Stimulated activated CD4-positive, alpha-beta T cell treated with anti-CD3 and anti-CD28 coated beads, Interleukin-1b, Interleukin-23, amount 100 ng/mL, for 1 hour (primary cell): ENCODE measurements at places on chromosomes 12 and 14.

DNA sequence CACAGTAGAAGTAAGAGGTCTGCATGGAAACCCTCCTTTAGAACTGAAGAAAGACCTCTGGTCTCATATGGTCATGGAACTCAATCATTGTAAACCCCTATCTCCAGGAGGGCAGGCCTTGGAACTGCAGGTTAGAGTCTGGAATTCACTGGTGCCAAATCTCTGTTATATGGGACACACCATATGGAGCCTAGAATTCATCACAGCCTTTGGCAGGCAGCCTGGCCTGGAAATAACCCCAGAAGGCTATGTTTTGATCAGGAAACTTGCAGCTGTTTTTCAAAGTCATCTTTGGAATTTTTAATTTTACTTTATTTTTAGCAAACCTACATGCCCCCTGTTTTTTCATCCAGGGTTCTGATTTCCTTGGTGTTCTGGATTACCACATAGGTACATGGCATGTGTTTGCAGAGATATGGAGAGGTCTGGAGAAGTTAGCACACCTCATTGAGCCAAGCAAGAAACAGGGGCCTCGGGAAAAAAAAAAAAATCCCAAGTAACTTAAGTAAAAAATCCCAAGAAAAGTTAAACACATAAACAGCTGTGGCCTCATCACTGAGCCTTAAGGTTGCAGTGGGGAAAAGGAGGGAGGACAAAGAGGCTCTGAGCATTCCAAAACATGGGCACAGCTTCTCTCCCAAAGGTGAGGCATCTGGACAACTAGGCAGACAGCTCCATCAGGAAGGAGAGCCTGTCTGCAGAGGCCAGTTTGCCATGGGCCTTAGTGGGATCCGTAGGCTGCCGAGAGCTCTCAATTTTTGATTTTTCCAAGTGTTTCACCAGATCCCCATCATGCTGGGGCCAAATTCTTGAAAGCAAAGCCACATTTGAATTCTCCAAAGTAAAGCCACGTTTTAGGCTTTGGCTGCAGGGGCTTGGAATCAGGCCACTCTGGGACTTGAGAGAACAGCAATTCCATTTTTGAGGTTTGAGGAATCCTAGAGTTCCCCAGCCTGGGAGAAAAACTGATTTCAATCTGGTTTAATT, 339.6 kb upstream of the TBX3 start:
- no peak for DNase-seq

GRCh38 chr12:26149968-26150500, 25.2 kb upstream of the BHLHE41 start:
- DNase-seq = no peak

GRCh38 chr12:75389061-75389460, 1.8 kb upstream of the GLIPR1L2 start:
- no peak for DNase-seq

- DNase-seq = no peak
Measured at GRCh38 chr14:27605282-27605681, 1007.4 kb upstream of the NOVA1 start.

DNA sequence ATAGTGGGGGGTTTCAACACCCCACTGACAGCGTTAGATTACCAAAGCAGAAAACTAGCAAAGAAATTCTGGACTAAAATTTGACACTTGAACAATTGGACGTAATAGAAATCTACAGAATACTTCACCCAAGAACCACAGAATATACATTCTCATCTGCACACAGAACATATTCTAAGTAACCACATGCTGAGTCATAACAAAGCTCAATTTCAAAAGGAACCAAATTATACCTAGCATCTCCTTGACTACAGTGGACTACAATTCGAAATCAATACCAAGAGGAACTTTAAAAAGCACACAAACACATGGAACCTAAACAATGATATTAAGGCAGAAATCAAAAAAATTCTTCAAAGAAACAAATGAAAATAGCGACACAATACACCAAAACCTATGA, 871.6 kb upstream of the MDGA2 start:
- DNase-seq = no peak

DNA sequence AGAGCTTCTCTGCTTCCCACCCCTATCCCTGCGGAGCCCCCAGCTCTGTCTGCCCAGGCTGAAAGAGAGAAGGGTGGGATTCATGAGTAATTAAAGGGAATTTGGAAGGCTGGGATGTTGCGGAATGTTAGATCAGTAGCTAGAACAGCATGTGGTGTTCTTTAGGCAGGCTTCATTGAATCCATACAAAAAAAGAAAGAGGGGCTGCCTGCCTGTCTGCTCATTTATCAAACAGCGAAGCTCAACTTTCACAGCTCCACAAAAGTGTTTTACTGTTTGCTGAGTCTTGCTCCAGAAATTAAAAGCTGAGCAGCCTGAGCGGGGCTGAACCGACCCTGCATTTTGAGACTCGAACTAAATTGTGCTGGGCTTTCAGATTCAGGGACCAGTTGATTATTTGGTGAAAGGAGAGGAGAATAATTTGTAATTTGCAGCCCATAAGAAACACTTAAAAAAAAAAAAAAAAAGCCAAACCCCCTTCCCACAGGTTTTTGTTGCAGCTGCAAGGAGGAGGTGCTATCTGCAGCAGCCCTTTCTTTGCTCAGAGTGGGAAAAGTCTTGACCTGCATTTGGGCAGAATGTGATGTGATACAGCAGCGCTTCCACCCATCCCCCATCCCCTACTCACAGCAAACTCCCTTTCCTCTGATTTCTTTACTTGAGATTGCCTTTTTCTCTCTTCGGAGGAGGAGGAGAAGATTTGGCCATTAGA, 89.7 kb downstream of the RFX4 start:
- no peak for DNase-seq

- DNase-seq = no peak
Measured at GRCh38 chr12:116551952-116552772, 7.0 kb upstream of the MAP1LC3B2 start.

DNA sequence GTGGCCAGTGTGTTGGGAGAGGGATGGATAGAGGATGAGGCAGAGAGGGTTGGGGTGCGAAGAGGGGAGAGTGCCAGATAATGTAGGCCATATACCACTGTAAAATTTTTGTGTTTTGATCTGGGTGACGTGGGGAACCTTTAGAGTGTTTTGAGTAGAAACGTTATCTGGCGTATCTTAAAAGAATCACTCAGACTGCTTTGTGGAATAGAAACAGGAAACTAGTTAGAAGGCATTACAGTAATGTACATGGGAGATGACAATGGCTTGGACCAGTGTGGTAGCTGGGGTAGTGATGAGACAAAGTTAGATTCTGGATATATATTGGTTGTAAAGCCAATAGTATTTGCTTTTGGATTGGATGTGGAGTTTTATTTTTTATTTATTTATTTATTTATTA, 20.6 kb downstream of the ATF1 start:
- DNase-seq = no peak

GRCh38 chr14:41899416-41899815, 292.7 kb downstream of the LRFN5 start:
- DNase-seq = no peak

DNA sequence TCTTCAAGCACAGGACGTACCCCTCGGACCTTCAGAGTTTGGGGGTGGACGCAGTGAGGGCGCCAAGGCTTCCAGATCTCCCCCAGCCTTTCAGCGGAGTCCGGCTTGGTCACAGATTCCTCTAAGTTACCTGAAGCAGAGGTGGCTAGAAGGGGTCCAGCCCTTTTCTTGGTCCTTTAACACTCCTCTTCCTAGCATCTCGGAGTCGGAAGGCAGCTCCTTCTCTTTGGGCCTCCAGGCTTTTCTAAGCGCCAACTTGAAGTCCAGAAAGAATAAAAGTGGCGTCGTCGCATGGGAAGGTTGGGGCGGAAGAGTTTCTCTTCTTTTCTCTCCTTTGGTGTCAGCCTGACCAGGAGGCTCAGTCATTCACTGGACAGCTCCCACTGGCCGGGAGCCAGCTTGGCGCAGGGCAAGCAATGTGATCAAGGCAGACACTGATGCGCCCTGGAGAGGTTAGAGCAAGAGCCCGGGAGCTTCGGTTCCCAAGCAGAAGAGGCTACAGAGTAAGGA, 9.6 kb downstream of the OR6S1 start:
- DNase-seq = no peak

- DNase-seq = no peak
Measured at GRCh38 chr14:83714151-83714550, 1815.8 kb upstream of the FLRT2 start.

DNA sequence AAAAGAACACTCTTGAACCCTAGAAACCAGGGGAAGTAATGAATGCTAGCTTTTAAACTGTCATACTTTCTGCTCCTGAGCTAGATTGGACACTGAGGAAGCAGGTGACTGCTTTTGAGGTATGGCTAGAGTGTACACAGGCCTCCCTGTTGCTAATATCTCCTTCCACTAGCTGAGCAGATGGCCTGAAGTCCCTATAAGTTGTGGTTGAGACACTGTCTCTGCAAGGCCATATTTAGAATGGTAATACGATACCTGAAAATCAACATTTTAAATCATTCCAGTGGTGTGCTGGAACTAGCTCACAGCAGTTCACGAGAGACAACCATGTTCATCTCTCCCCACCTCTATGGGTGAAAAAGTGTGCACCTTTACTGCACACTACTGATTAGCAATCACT, 46.4 kb upstream of the BMP4 start:
- no peak for DNase-seq
